ENCODE measurements at places on chromosomes 16 and 17.
A peak's percentile ranks its signal among the peaks of the same experiment; 100 is the strongest.

DNA sequence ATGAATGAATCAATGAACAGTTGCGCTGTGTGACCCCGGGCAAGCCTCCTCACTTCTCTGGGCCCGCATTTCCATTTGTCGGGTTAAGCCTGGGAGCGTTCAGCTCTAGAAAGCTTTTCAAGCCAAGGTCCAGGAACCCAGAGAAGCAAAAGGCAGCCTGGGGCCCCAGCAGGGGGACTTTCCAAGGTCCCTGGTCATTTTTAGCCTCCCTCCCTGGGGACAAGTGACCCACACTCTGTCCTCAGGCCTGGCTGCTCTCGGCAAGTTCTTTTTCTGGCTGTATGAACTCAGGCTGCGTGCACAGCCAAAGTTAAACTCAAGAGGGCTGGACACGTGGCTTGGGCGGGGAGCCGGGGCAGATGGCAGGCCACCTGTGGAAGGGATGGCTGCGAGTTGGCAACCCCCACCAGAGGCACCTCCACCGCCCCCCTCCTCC lies 41.4 kb upstream of the CIBAR2 start:
- DNase-seq: no peak

DNA sequence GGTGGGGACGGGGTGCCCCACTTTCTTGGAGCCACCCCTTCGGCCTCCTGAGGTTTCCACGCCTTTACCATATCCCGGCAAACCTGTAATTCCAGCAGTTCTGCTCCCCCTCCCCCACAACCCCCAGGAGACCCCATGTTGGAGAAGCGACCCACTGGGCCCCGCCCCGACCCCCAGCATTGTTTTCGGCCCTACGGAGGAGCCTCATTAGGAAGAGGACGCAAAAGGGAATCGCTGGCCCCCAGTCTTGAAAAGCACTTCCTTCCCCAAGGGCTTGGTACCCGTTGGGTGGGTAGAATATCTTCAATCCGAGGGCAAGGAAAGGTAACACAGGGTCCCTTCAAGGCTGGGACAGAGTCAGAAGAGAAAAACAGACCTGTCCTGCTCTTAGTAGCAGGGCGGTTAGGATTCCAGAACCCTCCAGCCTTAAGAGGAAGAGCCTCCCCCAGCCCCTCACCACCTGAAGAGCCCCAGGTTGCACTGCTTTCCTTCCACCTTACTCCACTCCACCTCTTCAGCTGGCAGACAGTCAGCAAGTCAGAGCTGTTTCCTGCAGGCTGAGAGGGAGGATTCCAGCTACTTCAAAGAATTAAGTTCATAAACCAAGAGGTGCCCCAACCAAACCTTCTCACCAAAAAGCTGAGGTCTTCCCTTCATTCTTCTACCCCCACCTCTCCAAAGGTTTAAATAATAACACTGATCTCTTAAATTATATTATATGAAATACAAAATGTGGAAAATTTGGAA lies 803 bp upstream of the TLCD2 start:
- DNase-seq: no peak

- no peak for DNase-seq
Observed at GRCh38 chr17:83026311-83026811, 53.0 kb upstream of the METRNL start.

DNA sequence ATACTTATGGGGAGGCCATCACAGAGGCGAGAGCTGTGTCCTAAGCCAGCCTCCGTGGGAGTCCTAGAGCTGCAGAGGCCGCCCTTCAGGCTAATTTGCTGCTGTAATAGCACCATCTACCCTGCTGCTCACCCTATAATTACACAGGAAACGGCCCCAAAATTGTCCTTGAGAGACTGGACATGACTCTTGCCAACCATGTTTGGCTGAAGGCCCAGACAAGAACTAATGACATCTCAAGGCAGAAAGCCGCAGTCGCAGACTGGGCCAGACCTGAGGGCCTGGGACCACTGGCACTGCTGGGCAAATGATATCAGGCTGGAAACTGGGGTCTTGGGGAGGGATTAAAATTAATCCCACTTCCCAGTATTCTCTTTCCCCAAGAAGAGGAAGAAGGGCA lies 24.1 kb downstream of the PSMD7 start:
- no peak for DNase-seq

- DNase-seq: peak; percentile 53
Observed at GRCh38 chr17:38747463-38748148, 530 bp downstream of the PCGF2 start.

DNA sequence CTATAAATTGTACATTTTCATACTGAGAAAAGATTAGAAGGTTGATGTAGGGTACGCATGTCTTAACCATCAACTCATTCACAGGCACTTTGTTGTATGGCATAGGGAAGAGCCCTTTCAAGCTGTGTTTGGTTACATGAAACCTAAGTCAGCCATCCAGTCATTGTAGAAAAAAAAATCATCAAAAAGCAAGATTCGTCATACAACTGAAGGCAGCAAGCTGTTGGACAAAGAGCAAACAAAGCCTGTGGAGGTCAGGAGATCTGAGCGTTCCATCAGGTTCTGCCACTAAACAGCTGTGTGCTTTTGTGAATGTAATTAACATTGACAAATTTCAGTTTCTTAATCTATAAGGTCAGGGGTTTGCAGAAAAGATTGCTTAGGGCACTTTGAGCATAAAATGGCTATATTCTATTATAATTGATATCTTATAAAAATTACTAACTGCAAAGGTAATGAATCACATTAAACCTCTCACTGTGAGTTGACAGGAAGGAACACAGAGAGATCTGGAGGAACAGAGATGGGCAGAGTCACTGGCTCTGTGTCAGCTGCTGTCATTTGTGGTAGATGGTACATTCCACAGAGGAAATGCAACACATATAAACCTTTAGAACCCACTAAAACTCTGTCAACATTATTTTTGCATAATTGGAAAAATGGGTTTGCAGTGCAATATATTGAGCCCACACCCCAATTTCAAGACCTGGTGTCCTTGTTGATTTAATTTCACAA lies 66.3 kb upstream of the MYOCD start:
- peak; percentile 12 for DNase-seq

DNA sequence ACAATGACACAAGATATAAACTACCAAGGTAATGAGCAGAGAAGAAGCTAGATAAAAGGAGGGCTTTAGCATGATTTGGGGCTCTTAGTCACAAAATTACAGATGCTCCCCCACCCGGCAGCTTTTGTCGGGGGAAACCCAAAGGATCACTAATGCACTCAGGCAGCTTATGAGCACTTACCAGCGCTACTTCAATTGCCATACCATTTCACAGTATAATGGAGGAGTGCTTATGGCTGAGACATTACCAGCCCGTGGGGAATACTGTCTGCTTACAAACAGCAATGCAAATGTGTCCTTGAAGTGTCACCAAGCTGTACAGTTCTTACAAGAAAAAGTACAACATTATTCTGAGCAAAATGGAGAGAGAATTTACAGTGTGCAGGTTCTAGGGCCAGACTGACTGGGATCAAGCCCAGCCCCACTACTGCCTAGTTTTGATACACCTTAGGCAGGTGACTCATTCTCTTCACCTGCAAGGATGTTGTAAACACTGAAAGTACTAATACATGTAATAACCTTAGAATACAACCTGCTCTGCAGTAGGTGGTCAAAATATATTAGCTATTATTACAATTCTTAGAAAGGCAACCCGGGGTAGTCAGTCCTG lies 16.3 kb downstream of the ANKFY1 start:
- DNase-seq: peak; percentile 35

DNA sequence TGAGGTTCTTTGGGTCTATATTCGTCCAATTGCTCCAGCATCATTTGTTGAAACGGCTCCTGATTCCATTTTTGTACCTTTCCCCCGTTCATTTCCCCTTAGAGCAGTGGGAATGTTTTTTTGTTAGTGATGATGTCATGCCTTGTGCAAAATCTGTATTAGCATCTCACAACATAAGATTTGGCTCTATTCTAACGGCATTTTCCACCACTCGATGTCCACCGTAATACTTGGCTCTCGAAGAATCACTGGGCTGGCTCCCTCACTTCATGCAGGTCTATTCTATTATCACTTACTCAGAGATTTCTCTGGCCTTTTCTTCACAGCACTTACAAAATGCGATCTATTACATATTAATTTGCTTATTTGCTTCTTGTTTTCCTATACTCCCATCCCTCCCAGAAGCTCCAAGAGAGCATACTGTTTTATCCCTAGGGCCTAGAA lies 571 bp upstream of the NME1 start:
- DNase-seq: no peak

- no peak for DNase-seq
Observed at GRCh38 chr16:79334127-79334526, 266.4 kb downstream of the MAF start.

- DNase-seq: peak; percentile 46
Observed at GRCh38 chr16:77290451-77291115, 91.4 kb downstream of the SYCE1L start.

DNA sequence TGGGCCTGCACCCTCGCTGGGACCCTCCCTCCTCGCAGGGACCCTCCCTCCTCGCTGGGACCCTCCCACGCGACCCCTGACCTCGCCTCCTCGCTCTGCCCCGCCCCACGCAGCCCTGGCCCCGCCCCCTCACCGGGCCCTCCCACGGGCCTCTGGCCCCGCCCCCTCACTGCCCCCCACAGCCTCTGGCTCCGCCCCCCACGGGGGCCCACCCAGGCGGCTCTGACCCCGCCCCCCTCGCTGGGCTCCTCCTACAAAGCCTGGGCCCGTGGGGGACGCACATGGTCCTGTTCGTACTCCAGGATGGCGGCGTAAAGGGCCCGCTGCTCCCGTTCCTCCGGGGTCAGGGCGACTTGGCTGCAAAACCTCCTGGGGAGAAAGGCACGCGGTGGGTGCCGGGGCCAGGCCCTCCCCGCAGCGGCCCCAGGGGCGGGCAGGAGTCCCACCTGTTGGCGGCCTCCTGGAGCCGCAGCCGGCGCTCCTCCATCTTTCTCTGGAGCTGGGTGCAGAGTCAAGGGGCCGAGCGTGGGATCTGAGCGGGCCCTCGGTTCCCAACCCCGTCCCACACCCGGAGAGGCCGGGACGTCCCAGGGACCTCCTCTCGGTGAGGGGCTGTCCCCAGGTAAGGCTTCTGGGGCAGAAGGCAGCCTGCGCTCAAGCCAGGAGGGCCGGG lies 9.0 kb downstream of the VPS9D1 start:
- DNase-seq: no peak

DNA sequence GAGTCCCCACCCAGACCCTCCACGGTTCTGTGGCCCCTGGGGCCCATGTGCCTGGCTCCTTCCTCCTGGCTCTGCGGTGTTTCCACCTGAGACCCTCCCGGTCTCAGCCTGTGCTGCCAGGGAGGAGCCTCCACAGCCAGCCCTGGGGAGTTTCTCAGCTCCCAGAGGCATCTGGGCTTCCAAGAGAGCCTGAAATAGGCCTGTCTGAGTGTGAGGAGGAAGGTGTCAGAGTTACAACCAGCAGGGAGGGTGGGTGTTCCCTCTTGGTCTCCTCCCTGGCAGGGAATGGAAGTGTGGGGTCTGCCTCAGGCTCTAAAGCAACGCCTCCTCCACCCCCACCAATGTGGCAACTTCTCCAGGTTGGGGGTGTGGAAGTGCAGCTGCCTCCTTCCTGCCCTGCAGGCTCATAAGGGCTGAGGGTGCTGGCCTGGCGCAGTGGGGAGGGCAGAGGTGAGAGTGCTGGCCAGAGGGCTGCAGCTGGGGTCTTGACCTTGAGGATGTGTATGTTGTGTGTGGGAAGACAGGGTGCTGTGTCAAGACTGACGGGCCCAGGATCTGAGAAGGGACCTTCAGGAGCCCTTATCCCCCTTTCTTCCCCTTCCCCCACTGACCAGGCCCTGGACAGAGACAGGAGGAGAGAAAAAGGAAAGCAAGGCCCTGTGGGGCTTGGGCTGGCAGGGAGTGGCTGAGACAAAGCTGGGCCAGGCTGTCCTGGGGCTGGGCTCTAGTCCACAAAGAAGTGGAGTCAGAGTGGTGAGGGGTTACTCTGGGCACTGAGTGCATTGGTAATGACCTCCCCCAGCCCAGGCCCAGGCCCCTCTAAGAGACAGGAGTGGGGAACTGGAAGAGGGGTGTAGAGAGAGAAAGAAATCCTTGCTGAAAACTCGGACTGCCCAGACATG lies 2.4 kb downstream of the CYGB start:
- DNase-seq: no peak

- DNase-seq: no peak
Observed at GRCh38 chr17:14693382-14693781, 392.5 kb downstream of the HS3ST3B1 start.

DNA sequence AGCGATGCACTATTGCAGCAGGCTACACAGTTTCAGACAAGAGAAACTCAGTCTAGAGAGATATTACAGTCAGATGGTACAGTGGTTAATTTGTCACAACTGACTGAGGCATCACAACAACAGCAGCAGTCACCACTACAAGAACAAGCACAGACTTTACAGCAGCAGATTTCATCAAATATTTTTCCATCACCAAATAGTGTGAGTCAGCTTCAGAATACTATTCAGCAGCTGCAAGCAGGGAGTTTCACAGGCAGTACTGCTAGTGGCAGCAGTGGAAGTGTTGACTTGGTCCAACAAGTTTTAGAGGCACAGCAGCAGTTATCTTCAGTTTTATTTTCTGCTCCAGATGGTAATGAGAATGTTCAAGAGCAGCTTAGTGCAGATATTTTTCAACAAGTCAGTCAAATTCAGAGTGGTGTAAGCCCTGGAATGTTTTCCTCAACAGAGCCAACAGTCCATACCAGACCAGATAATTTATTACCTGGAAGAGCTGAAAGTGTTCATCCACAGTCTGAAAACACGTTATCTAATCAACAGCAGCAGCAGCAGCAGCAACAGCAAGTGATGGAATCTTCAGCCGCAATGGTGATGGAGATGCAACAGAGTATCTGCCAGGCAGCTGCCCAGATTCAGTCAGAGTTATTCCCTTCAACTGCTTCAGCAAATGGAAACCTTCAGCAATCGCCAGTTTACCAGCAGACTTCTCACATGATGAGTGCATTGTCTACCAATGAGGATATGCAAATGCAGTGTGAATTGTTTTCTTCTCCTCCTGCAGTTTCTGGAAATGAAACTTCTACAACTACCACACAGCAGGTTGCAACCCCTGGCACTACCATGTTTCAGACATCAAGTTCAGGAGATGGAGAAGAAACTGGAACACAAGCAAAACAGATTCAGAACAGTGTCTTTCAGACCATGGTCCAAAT lies 34.1 kb downstream of the NQO1 start:
- peak; percentile 45 for DNase-seq

DNA sequence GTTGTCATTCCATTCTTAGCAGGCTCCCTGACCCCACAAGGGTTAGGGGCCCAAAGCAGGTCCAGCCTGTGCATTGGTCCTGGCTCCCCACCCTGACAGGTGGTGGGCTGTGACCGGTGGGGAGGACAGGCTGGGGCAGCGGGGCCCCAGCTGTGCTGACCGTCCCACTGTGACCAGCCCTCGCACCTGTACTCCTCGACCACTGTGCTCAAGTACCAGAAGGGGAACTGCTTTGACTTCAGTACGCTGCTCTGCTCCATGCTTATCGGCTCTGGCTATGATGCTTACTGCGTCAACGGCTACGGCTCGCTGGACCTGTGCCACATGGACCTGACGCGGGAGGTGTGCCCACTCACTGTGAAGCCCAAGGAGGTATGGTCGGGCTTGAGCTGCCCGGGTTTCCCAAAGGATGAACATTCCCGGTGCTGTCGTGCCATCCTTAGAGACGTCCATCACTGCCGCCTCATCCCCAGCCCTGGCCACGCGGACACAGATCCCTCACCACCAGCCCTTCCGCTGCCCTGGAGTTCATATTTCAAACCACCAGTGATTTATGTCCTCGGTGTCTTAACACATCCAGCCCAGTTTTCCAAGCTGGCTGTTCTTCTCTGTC lies 7.3 kb downstream of the DRC7 start:
- DNase-seq: peak; percentile 64

Measured in umbilical cord (tissue), 2 donors.